HuH-7.5 (cell line): ENCODE measurements at places on chromosomes 12 and 14.

GRCh38 chr12:89882050-89882449 lies 173.4 kb upstream of the ATP2B1 start:
- no peak for DNase-seq

DNA sequence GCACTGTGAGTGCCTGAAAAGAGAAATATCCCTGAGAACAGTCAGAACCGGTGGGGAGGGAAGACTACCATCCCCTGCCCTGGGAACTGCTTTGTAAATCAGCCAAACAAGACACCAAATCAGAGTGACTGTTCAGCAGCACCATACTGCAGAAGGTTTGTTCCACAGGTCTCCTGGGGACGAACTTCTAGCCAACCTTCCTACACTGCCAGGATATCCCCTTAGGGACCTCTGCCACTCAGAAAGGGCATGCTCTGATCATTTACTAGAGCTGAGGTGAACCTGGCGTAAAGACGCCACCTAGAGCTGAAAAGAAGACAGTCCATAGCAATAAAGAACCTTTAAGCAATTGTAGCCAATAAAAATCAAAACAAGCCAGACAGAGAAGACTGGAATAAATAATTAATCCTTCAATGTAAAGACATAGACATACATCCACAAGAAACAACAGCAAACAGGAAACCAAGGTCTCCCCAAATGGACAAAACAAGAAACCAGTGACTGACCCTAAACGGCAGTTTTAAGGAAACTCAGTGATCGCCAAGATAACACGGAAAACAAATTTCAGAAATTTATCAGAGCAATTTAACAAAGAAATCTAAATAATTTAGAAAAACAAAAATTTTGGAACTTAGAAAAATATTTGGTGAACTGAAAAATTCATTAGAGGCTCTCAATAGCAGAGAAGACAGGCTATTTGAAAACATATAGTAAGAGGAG lies 228.1 kb upstream of the AMIGO2 start:
- DNase-seq: peak; percentile 72

- no peak for DNase-seq
These were observed 271.0 kb downstream of the APAF1 start for GRCh38 chr12:98916106-98916505.

DNA sequence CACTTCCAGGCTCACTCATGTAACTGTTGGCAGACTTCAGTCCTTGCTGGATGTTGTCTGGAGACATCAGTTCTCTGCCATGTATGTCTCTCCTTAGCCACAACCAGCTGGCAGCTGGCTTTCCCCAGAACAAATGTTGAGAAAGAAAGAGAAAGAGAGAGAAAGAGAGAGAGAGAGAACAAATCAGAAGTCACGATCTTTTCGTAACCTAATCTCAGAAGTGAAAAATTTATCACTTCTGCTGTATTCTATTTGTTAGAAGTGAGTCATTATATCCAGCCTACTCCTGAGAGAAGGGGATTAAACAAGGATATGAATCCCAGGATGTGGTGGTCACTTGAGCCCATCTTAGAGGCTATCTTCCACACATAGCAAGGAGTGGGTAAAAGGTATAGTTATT lies 101.2 kb downstream of the BTG1 start:
- DNase-seq: no peak

DNA sequence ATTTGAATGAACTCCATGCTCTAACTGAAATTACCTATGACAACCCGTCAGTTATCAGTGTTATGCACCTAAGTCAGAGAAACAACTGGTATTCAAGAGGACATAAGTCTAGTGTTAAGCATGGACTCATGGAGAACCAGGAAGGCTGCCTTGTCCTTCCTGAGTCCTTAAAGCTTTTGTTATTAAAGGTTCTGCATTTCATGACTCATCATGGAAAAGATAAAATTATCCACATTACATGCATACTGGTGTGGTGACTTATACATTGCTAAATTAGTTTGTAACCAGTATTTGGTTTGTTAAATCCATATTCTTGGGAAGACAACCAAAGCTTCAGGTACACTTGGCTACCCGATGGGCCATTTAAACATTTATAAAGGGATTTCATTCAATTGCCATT lies 6.5 kb upstream of the OR4E1 start:
- no peak for DNase-seq

GRCh38 chr12:128450810-128451209 lies 183.8 kb downstream of the TMEM132C start:
- no peak for DNase-seq

DNA sequence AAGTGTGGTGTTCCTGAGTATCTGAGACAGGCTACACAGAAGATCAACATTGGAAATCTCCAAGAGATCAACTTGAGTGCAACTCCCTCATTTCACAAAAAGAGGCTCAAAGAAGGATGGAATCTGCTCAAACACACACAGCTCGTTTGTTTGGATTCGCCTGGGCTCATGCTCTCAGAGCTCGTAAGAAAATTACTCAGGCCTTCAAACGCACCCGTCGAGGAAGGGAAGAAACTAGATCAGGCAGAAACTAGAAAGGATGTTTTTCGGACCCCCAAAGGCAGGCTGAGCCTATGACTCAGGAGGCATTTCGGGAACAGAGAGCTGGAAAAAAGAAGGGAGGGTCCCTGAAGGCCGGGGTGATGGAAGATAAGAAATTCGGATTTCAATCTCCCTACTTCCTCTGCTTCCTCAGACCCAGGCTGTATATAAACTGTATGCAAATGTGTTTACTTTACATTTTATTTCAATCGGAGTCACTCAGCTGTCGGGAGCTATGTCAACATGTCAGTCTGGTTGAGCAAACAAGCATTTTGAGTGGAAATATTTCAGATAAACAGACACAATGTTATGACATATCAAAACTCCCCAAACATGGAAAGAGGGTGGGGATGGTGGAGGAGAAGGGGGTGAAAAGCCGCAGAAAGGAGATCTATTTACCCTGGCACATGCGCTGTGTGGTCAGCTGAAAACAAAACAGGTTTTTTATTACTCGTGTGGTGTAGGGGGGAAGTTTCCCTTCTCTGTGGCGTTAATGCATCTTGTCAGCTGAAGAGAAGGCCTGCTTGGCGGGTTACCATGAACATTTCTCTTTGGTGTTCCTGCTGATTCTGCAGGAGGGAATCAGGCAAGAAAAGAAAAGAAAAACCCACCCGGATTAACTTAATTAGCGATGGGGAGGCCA lies 129.1 kb upstream of the TBX3 start:
- peak; percentile 37 for DNase-seq
